ENCODE measurements at places on chromosomes 3 and 15. TPM values are rescaled to one million over a fixed set of nuclear protein-coding genes. Genes with fewer than 3 reads are reported as not detected.

UPK1B gene
- polyA plus RNA-seq = not detected

GRCh38 chr3:12953201-12953995 lies 112.0 kb upstream of the RPL32 start:
- no peak for DNase-seq

PLAAT1 gene
- 21.1 TPM for polyA plus RNA-seq

ADAMTS17 gene
- 4.4 TPM for polyA plus RNA-seq

NDN gene
- 209 TPM for polyA plus RNA-seq

GRCh38 chr3:11283139-11283475 lies 10.9 kb downstream of the ATG7 start:
- no peak for DNase-seq

IGF2BP2 gene
- 41.6 TPM for polyA plus RNA-seq

GRCh38 chr3:177787279-177788041 lies 590.2 kb upstream of the TBL1XR1 start:
- no peak for DNase-seq

GRCh38 chr3:5874931-5875341 lies 687.4 kb downstream of the EDEM1 start:
- DNase-seq = peak; percentile 30

TICRR gene
- 3.8 TPM for polyA plus RNA-seq

SLCO3A1 gene
- polyA plus RNA-seq = 5.1 TPM

NOX5 gene
- polyA plus RNA-seq = 0.30 TPM

RTP1 gene
- not detected for polyA plus RNA-seq

CELSR3 gene
- 0.36 TPM for polyA plus RNA-seq

GRCh38 chr15:45431511-45431910 lies 53.2 kb upstream of the GATM start:
- no peak for DNase-seq

DNA sequence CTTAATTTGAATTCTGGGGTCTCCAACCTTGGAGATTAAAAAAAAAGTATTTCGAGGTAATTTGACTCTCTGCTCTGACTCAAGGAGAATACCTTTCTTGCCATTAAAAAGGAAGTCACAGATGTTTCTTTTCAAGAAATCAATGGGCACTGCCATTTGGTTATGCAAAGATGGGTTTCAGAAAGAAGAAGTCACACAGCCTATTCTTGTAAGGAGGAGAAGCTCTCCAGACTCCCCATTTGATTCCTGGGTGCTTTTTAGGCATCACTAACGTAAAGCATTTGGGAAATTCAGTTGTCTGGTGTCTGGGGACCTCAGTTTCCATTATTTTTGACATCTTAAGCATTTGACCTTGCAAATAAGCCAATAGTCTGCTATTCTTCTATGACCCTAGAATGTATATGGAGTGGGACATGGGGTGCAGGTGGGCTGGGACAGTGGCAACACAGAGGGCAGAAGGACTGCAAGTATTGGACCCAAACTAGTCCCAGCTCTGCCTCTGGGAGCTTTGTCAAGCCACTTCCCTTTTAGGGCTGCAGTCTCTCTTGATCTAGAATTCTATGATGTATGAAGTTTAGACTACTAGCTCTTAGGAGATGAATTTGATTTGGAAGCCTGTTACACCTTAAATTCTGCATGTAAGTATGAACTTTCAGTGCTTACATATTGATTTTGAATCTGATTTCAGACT lies 27.8 kb downstream of the IL5RA start:
- DNase-seq = no peak

NPAP1 gene
- polyA plus RNA-seq = not detected

DNA sequence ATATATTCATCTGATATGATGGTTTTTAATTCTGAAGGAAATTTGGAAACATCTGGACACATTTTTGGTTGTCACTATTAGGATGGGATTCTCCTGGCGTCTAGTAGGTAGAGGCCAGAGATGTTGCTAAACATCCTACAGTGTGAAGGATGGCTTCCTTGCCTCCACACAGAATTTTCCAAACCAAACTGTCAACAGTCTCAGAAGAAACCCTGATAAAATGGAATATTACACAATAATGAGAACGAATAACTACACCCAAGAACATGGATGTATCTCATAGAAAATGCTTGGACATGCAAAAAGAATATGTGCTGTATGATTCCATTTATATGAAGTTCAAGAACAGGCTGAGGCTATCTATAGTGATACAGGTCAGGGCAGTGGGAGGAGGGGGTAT lies 79.8 kb upstream of the PSMD6 start:
- DNase-seq = no peak

DNA sequence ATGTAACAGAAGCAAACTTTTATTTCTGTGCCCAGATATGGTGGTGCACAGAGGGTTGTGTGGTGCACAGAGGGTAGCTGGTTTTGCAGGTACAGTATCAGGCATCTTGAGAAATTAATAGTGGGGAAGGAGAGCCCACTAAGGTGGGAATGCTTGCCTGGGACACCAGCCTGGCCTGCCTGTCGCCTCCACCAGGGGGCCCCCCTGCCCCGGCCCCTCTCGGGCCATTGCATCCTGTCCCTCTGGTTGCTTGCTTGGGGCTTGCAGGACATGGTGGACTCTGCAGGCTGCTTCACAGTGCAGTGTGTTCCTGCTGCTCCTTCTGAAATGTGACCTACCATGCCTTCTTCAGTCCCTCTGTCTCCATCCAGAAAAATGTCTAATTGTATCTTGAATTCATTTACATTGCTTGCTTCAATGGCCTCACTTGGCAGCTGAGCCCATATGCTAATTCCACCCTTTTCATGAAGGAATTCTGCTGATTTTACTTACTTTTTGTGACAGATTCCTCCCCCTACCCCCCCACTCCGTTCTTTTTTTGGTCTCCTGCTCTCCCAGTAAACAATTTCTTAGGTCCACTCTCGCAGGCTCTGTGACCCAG lies 73.6 kb downstream of the EEFSEC start:
- DNase-seq = no peak

PRR20G gene
- not detected for polyA plus RNA-seq

DNA sequence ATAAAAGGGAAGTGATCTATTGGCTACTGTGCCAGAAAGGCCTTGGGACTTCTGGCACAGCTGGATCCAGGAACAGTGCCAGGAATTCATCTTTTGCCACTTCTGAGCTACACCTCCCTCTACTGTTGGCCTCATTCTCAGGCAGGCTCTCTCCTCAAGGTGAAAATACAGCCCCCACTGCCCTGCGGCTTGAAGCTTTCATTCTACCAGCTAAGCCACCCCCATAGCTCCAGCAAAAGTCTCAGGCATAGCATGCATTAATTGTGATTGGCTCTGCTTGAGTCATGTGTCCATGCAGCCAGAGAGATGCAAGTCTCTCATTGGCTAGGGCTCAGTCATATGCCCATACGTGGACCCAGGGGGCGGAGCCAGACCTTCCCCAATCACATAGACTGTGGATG lies 142.4 kb downstream of the TPRA1 start:
- no peak for DNase-seq

DNA sequence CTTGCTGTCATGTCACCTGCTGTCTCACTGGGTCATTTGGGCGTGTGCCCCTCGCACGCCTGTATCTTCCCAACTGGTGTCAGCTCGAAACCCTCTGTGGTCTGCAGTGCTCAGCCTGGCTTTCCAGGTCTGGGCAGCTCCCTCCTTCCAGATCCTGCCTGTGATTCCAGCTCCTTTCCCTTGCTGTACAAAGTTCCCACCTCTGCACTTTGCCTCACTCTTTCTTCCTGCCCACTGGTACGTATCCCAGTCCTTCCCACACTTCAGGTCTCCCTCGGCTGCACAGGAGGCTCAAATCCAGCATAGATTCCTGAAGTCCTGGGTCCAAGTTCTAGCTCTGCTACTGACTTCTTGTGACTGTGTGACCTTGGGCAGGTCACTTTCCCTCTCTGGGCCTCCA lies 2.1 kb upstream of the PAQR5 start:
- no peak for DNase-seq

DNA sequence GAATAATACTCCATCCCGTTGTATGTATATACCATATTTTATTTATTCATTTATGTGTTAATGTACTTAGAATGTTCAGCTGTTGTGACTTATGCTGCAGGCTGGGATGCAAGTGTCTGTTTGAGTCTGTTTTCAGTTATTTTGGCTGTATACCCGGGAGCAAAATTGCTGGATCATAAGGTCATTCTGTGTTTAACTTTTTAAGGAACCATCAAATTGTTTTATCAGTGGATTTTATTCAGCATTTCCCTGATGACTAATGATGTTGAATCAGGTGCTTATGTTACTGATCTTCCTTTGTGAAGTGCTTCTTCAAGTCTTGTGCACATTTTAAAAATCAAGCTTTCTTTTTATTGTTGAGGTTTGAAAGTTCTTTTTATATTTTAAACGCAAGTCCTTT lies 118.1 kb downstream of the SLC25A26 start:
- no peak for DNase-seq

- no peak for DNase-seq
Measured at GRCh38 chr15:43702174-43702573, 8.5 kb downstream of the CKMT1A start.

DNA sequence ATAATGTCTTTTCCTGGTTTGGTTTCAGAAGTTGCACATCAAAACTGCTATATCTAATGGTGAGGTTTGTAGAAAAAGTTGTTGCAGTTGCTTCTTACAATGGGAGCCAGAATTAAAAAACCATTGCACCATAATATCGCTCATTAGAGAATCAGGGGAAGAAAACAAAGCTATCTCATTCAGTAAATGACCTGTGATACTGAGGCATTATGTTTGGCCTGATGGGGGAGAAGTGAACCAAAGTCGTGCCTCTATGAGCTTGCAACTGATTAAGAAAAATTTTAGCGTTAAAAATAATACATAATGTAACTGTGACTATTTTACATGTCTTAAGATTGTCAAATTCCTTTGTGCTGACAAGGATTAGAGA lies 60.2 kb upstream of the ARHGEF26 start:
- DNase-seq = no peak

DNA sequence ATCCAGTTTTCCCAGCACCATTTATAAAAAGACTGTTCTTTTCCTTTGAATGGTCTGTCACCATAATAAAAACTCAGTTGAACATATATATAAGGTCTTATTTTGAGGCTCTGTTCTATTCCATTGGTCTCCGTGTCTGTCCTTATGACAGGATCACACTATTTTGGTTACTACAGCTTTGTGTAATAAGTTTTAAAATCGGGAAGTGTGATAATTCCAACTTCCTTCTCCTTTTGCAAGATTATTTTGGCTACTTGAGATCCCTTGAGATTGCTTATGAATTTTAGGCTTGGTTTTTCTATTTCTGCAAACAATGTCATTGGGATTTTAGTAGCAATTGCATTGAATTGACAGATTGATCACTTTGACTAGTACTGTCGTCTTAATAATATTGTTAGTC lies 35.7 kb downstream of the SACM1L start:
- DNase-seq = no peak

GRCh38 chr3:78940128-78940527 lies 827.7 kb downstream of the ROBO1 start:
- DNase-seq = no peak

DNA sequence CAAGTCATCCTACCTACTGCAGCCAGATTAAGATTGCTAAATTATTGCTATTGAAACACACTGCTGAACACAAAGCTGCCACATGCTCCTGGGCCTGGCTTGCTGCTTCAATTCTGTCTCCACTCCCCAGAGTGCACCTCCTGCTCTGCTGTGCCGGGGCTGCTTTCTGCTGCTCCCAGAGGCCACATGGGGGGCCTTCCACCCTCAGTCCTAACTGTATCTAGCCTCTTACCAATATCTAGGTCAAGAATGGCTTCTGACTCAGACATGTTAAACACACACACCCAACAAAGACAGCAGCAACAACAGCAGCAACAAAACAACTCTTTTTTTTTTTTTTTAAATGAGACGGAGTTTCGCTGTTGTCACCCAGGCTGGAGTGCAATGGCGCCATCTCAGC lies 33.0 kb downstream of the MYZAP start:
- DNase-seq = no peak

DNA sequence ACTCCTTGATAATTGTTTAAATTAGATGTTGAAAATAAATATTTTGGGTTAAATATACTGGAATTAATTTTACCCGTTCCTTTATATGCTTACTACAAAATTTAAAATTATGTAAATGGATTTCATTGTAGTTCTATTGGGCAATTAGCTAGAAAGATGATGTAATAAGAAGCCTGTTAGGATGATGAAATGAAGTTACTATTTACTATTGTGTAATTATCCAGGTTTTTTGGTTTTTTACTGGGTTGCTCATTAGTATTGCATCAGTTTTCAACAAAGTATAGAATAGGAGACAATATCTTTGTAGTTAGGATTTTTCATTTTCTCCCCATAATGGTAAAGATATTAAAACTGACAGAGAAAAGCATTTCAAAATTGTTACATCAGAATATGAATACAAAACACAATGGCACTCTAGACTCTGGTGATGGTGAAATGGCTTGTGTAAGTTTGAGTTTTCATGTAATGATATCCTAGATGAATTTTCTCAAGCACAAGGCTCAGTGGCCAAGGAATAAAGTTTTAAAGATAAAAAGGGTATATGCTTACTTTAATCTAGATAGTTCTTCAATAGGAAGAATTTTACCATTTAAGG lies 222.0 kb downstream of the P3H2 start:
- DNase-seq = no peak

DNA sequence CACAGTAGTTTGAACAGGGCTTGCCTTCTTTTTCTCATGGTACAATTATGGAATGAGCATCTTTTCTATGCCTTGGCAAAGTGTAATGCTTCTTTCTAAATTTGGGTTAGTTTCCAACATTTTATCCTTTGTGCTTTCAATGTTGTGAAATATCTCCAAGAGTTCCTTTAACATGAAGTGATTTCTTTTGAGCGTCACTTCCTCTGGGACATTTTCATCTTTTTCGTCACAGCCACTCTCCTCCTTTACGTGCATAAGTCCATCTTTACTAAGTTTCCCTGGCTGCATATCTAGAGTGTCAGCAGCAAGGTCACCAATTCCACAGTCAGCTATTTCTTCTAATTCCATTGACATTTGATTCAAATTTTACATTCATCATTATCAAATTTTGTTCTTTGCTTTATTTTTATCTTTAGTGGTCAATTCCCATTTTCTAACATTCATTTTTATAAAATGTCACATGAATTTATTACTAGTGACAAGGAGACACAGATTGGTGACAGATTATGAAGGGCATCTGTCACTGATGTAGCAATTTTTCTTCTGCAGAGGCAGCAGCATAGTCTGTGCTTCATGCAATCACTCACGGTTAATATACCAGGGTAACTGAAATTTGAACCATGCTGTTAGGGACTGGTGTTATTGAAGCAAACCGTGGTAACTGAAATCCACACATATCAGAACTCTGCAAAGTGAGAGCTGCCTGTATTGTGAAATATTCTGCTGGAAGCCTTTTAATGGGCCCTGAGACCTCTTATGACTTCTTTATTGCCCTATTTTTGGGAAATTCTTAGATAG lies 126.5 kb upstream of the THBS1 start:
- DNase-seq = no peak

PLSCR2 gene
- not detected for polyA plus RNA-seq

PLA2G4D gene
- polyA plus RNA-seq = 0.08 TPM

All from hindlimb muscle (tissue), 1 donor.